Neural progenitor cell (in vitro differentiated cells): ENCODE measurements at places on chromosomes 5 and 9.

- no peaks in the 10 kb centered on the region for H3K27me3 ChIP-seq
- H3K4me3 ChIP-seq, result no peak overlapping the region
- no peaks in the 10 kb centered on the region for H3K4me1 ChIP-seq
- no peak for DNase-seq
Measured at GRCh38 chr5:67133217-67133616, 63.4 kb downstream of the CD180 start.

GRCh38 chr5:97089149-97089801, 53.1 kb downstream of the LIX1 start:
- H3K36me3 ChIP-seq, result no peaks in the 10 kb centered on the region
- DNase-seq, result no peak
- no peaks in the 10 kb centered on the region for H3K4me1 ChIP-seq
- no peak overlapping the region for H3K27ac ChIP-seq
- H3K27me3 ChIP-seq, result no peaks in the 10 kb centered on the region

GRCh38 chr9:14080959-14081542, 232.9 kb downstream of the NFIB start:
- peak; percentile 39 for DNase-seq
- H3K27me3 ChIP-seq, result no peaks in the 10 kb centered on the region
- H3K4me3 ChIP-seq, result no peak overlapping the region
- peaks cover 27% of the 10 kb centered on the region for H3K4me1 ChIP-seq
- H3K27ac ChIP-seq, result no peak overlapping the region
- H3K36me3 ChIP-seq, result no peaks in the 10 kb centered on the region

- peaks cover 3% of the 10 kb centered on the region for H3K4me1 ChIP-seq
- no peak overlapping the region for H3K27ac ChIP-seq
- no peak for DNase-seq
- no peak overlapping the region for H3K4me3 ChIP-seq
Measured at GRCh38 chr5:118687661-118688621, 300.4 kb downstream of the DTWD2 start.

DNA sequence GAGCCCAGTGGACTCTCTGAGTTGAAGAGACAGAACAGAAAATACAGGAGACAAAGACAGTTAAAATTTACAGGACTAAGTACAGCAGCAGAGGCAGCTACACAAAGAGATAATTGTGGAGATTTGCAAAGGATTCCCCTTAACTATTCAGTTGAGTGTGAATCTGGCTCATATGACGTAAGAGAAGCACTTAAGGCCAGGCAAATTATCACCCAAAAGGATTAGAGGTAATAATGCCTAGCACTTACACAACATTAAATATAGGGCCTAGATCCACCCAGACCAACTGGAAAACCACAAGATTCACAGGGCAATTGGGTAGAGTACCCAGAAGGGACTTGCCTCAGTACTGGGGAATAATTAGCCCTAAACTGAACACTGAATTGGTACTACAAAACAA, 41.3 kb downstream of the ADAMTS6 start:
- H3K4me1 ChIP-seq, result no peaks in the 10 kb centered on the region
- no peak for DNase-seq
- no peaks in the 10 kb centered on the region for H3K36me3 ChIP-seq

GRCh38 chr9:73116031-73116430, 35.6 kb upstream of the ANXA1 start:
- DNase-seq, result no peak
- H3K27me3 ChIP-seq, result no peaks in the 10 kb centered on the region
- no peak overlapping the region for H3K4me3 ChIP-seq
- H3K36me3 ChIP-seq, result no peaks in the 10 kb centered on the region
- no peaks in the 10 kb centered on the region for H3K4me1 ChIP-seq

- no peak overlapping the region for H3K4me3 ChIP-seq
- no peaks in the 10 kb centered on the region for H3K27me3 ChIP-seq
- no peak overlapping the region for H3K27ac ChIP-seq
Measured at GRCh38 chr5:94613583-94613982, 4.8 kb downstream of the KIAA0825 start.

GRCh38 chr5:169668732-169669131, 31.7 kb downstream of the DOCK2 start:
- H3K4me1 ChIP-seq, result peaks cover 11% of the 10 kb centered on the region
- no peak overlapping the region for H3K27ac ChIP-seq
- DNase-seq, result peak; percentile 14
- no peak overlapping the region for H3K4me3 ChIP-seq
- no peaks in the 10 kb centered on the region for H3K27me3 ChIP-seq
- no peaks in the 10 kb centered on the region for H3K36me3 ChIP-seq

- no peak for DNase-seq
- H3K36me3 ChIP-seq, result no peaks in the 10 kb centered on the region
- H3K4me1 ChIP-seq, result peaks cover 4% of the 10 kb centered on the region
- H3K4me3 ChIP-seq, result no peak overlapping the region
- no peaks in the 10 kb centered on the region for H3K27me3 ChIP-seq
Measured at GRCh38 chr9:72734631-72735030, 213.2 kb downstream of the TMC1 start.

DNA sequence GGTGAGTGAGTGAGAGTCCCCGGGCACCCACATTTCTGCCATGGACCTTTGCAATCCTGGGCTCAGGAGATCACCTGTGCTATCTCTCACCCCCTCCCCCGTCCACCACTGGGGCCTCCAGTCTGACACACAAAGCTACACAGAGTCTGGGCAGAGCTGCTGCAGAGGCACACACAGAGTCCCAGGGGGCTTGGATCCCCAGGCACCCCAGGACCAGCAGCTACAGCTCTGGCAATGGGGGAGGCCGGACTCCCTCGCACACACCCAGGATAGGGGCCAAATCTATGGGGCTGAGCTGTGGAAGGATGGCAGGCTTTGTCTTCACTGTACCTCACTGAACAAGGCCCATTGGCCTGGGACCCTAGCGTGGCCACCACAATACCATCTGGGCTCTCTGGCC, 328.8 kb downstream of the MAN2A1 start:
- no peak overlapping the region for H3K4me3 ChIP-seq
- H3K27ac ChIP-seq, result no peak overlapping the region
- H3K4me1 ChIP-seq, result no peaks in the 10 kb centered on the region

- no peaks in the 10 kb centered on the region for H3K36me3 ChIP-seq
- no peak overlapping the region for H3K27ac ChIP-seq
- no peak for DNase-seq
- no peaks in the 10 kb centered on the region for H3K4me1 ChIP-seq
- no peak overlapping the region for H3K4me3 ChIP-seq
- peaks cover 13% of the 10 kb centered on the region for H3K27me3 ChIP-seq
Measured at GRCh38 chr5:142544946-142545649, 140.8 kb downstream of the FGF1 start.

DNA sequence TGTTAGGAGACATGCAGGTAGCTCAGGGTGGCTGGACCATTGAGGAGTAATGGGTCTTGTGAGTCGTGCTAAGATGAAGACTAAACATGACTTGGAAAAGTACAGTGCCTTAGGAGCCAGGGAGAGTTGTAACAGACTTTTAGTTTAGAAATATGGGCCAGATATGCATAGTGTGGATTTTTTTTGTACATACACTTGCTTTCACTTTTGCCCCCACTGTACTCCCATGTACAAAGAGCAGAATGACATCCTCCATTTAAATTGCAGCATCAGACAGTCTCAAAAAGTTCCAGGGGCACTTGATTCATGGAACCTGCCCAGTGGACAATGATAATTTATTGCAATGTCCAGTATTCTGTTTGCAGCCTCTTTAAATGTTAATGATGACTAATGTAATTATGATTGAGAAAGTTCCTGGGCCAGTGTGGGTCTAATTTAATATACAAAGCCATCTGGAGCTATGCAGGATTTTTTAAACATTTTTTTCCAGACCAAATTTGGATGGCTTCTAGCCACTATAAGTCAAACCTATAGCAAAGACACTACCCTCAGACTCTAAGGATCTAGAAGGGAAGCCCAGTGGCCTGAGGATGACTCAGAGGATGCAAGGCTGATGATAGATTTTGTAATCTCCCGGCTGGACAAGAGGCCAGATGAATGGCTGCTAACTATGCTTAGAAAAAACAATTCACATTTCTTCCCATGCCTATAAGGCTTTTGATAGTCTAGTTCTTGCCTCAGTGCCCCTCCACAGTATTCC, 80.1 kb downstream of the TRPC7 start:
- no peak for DNase-seq
- H3K27ac ChIP-seq, result no peak overlapping the region
- no peaks in the 10 kb centered on the region for H3K36me3 ChIP-seq
- H3K4me1 ChIP-seq, result no peaks in the 10 kb centered on the region
- no peak overlapping the region for H3K4me3 ChIP-seq

- no peak for DNase-seq
- no peak overlapping the region for H3K27ac ChIP-seq
- no peak overlapping the region for H3K4me3 ChIP-seq
- no peaks in the 10 kb centered on the region for H3K27me3 ChIP-seq
- H3K36me3 ChIP-seq, result no peaks in the 10 kb centered on the region
- H3K4me1 ChIP-seq, result no peaks in the 10 kb centered on the region
Measured at GRCh38 chr5:156125118-156125517, 201.8 kb upstream of the SGCD start.

DNA sequence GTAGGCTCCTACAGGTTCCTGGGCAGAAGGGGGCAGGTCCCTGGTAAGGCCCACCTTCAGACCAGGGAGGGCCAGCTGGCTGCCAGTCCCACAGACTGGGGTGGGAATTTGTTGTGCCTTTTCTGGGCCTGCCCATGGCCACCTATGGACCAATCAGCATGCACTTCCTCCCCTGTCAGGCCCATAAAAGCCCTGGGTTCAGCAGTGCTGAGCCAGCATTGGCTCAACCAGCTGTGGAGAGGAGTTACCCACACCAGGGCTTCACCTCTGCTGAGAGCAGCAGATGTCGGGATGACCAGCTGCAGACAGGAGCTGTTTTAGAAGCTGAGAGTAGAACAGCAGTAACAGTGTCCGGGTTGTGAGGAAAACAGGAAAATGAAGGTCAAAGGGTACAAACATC, 373.4 kb upstream of the ACO1 start:
- no peak for DNase-seq
- no peak overlapping the region for H3K27ac ChIP-seq
- no peaks in the 10 kb centered on the region for H3K36me3 ChIP-seq
- H3K4me1 ChIP-seq, result no peaks in the 10 kb centered on the region
- H3K4me3 ChIP-seq, result no peak overlapping the region

DNA sequence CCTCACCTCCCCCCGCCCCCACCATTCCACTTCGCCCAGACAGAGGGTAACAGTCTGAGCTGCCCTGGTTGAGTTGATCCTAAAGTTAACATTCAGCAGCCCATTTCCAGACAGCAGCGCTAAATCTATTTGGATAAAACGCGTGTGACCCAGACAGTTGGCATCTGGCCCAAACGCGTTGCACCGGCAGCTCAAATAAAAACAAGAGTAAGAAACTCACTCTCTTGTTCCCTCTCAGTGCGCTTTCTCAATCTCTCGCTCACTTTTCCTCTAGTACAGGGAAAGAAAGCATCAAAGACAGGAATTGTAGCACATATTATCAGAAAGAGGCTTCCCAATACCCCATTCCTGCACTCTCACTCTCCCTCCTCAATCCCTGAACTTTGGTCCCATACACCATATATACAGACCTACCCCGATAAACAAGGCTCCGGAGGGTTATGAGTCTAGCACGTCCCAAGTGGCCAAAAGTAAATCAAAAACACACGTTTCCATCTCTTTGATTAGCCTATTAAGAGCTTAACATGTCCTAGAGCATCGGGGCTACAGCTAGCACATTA, 1.3 kb downstream of the ADAMTS6 start:
- H3K36me3 ChIP-seq, result no peaks in the 10 kb centered on the region
- DNase-seq, result peak; percentile 28
- H3K4me3 ChIP-seq, result peak overlapping the region; percentile 59
- peaks cover 12% of the 10 kb centered on the region for H3K27me3 ChIP-seq
- no peak overlapping the region for H3K27ac ChIP-seq
- H3K4me1 ChIP-seq, result peaks cover 32% of the 10 kb centered on the region

DNA sequence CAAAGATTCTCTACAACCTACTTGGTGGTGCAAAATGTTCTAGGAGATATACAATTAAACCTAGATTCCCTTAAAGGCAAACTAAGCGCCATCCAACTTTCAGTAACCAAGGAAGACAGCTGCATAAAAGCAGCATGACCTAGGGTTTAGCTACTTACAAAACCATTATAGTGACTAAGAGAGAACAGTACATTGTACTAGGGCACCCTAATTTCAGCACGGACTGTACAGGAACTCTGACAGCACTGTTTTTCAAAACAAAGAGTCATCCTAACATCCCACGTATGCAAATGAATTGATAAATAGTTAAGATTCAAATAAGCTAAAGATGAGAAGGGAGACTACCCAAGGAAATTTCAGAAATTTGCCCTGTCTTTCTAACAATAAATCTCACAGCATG, 30.0 kb downstream of the STRBP start:
- no peak overlapping the region for H3K27ac ChIP-seq
- H3K27me3 ChIP-seq, result no peaks in the 10 kb centered on the region
- no peak for DNase-seq
- H3K4me1 ChIP-seq, result peaks cover 3% of the 10 kb centered on the region

GRCh38 chr5:137714946-137715345, 20.9 kb downstream of the KLHL3 start:
- no peaks in the 10 kb centered on the region for H3K27me3 ChIP-seq
- H3K27ac ChIP-seq, result no peak overlapping the region
- no peaks in the 10 kb centered on the region for H3K4me1 ChIP-seq

DNA sequence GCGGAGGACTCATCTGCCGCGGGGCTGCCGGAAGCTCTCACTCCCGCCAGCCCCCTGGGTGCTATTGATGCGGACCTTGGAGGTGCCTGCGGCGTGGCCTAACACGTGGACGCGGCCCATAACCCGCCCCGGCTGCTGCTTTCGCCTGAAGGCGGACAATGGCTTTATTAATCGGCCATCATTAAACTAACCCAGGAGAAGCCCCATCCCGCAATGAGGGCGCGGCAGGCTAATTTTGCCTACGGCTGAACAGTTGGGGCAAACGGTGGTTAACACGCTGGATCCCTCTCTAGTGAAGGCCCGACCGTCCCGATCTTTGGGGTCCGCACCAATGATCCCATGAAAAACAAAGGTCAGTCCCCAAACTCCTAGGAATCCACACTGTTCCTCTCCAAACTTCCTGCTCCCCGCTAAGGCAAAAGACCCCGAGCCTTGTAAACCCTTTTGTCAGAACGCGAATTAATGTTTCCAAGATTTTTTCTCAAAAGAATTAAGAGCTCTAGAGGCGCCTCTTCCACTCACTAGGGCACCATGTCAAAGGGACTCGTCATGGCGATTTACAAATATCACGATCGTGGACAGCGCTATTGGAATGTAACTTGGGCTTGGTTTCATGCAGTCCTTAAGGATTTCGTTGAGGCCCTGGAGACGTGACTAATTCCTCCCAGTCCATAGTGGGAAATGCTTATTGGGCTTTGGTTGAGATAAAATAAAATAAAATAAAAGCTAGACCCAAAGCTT, 193.1 kb downstream of the MEF2C start:
- no peak overlapping the region for H3K4me3 ChIP-seq
- peaks cover 15% of the 10 kb centered on the region for H3K4me1 ChIP-seq
- peak; percentile 48 for DNase-seq
- H3K27ac ChIP-seq, result no peak overlapping the region

GRCh38 chr9:96379461-96379860, 4.0 kb downstream of the SLC35D2 start:
- no peak for DNase-seq
- no peaks in the 10 kb centered on the region for H3K36me3 ChIP-seq
- H3K27ac ChIP-seq, result no peak overlapping the region
- H3K4me3 ChIP-seq, result no peak overlapping the region
- H3K4me1 ChIP-seq, result no peaks in the 10 kb centered on the region

- no peak overlapping the region for H3K27ac ChIP-seq
- H3K4me3 ChIP-seq, result no peak overlapping the region
- H3K27me3 ChIP-seq, result no peaks in the 10 kb centered on the region
Measured at GRCh38 chr9:125513668-125514413, 193.2 kb downstream of the MAPKAP1 start.
